ENCODE measurements at places on chromosomes 1 and 21.

DNA sequence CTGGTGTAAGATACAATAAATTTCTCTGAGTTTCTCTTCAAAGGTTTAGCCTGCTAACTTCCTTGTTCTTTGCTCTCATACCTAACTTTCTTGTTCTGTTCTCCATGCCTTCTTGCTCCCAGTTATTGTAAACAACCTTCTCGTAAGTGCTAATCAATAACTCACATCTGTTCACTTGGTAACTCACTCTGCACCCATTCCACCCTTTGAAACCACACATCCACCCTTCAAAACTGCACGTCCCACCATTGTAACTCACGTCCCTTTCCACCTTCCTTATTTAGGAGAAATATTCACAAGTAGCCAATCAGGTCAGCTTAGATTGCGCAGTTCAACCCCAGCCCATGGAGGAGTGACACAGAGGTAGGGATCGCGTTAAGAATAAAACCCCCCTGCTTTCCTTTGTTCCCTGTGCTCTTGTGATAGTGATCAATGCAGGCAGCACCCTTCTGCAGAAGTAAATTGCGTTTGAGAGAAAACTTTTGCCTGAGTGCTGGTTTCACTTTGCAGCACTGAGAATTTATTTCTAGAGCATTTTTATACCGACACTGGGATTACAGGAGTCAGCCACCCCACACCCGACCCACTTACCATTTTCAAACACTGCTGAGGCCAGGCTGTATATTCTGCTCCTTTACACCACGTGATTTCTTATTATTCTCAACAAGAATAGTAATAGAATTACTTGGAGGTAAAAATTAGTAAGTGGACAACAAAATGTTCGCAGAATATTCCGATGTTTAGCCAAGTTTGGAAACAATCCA is 789.2 kb upstream of the RGS18 start:
- peak; percentile 11 for DNase-seq

GRCh38 chr1:45299981-45300668 is 26.6 kb upstream of the HPDL start:
- peak; percentile 72 for DNase-seq

DNA sequence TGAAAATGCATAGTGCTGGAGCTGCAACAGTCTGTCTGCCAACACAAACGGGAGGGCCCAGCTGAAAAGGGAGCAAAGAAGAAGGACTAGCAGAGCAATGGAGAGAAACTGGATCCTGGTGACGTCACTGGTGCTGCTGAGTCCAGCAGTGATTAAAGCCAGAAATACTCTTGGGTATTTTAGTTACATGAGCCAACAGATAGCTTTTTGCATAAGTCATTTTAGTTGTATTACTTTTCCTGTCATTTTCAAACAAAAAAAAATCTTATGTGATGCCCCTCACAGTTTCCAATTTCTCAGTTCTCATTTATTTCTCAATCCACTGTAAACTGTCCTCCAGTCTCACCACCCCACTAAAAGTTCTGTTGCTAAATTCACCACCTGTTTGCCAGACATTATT is 38.7 kb upstream of the NEK7 start:
- peak; percentile 32 for DNase-seq

DNA sequence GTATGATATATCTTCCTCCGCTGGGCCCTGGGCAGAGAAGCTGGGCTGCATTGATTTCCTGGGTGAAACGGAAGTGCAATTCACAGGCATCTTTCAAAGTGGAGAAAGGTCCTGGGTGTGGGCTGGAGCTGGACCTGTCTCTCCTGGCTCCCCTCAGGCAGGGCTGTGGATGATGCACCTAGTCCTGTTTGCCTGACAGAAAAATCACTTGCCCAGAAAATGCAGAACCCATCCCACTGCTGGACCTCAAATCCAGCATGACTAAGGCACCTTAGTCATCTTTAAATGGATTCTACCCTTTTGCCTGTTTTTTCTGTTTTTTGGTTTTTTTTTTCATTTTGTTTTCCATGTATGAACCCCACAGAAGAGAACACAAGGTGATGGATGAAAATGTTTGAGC is 49.7 kb downstream of the MYSM1 start:
- peak; percentile 7 for DNase-seq

- DNase-seq, result no peak
Observed at GRCh38 chr1:33169290-33170055, 12.4 kb downstream of the TRIM62 start.

DNA sequence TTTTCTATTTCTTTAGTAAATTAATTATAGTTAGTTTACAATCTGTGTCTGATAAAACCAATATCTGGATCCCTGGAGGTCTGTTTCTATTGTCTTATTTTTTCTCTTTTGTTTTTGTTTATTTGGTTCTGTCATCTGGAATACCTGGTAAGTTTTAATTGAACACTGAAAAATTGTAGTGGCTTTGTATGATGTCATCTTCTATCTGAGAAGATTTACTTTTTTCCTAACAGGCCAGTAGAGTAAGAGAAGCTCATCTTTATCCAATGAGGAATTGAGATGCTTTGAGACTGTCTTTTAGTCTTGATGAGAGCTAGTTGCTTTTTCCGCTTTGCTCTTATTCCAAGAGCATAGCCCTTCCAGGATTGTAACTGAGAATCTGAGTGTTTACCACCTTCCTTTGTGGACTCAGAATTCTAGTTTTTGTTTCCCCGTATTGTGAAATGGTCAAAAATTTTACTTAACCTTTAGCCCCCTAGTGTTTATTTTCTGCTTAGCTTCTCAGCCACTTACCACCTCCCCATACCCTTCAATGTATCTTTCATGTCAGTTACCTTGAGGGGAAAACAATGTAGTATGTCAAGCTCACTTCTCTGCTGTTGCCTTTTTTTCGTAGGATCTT is 25.0 kb downstream of the PTGFRN start:
- DNase-seq, result no peak

GRCh38 chr1:45730075-45730779 is 20.2 kb downstream of the IPP start:
- DNase-seq, result no peak

- no peak for DNase-seq
Observed at GRCh38 chr1:8388732-8389562, 71.0 kb downstream of the SLC45A1 start.

DNA sequence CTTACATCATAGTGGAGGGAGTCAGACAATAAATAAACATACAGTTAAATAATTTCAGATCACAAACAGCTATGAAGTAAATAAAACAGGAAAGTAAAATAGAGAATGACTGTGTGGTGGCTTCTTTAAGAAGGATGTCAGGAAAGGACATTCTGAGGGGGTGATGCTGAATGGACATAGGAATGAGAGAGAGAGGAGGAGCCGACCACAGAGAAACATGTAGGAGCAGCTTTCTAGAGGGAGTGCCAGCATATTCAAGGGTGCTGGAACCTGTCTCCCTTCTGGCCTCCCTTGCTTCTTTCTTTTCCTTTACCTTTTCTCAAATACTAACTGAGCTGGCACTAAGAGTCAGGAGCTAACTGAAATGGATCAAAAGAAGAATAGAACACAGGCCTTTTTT is 20.5 kb upstream of the BCL10 start:
- DNase-seq, result peak; percentile 76

DNA sequence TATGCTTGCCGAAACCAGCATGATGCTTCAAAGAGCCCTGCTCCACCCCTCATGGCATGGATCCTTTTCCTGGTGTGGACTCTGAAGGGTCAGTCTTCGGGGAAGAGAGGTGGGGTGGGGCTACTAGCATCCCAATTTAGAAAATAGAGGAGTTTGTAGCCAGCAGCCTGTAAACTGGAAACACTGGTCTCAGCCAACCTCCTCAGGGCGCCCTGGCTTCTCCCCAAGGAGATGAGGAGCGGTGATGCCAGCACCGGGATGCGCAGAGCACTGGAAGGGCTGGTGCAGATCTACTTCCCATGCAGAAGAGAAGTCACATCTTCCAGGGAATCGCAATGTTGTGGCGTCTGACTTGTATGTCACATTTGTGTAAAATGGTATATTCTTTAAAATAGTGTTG is 6.4 kb upstream of the IKBKE start:
- no peak for DNase-seq

- no peak for DNase-seq
Observed at GRCh38 chr1:159352436-159352835, 50.3 kb downstream of the FCER1A start.

GRCh38 chr21:29938776-29939103 is 1.1 kb downstream of the GRIK1 start:
- DNase-seq, result no peak

- peak; percentile 10 for DNase-seq
Observed at GRCh38 chr1:201511941-201512539, 5.1 kb upstream of the CSRP1 start.

DNA sequence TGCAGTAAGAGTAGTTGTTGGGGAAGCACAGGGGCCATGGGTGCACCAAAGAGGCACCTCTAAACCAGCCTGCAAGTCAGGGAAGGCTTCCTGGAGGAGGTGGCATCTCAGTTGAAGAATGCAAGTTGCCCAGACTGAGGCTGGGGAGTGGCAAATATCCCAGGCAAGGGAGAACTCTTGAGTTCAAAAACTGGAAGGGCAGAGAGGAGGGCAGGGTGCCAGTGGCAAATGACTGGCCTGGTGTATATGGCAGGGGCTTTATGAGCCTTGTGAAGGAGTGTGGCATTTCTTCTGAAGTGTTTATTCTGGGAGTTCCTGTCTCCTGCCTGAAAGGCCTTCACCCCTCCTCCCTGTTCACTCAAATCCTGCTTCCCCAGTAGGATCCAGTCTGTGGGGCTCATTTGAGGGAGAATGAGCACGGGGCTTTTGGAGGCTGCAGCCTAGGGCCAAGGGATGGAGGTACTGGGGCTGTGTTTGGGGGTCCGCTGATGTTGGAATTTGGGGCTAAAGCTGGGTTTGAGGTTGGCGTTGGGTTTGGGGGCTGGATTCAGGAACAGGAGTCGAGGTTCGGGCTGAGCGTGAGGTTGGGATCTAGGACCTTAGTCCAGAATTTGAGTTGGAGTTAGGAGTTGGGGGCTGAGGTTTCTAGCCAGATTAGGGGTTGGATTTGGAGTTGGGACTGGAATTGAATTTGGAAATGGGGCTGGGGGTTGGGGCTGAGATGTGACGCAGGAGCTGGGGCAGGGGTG is at the start of gene TMEM125:
Gene TMEM125 (plus strand): TSS at position 357 of the 749 bp plus-strand sequence. CDS start 2,740 bp downstream, outside the sequence.
- no peak for DNase-seq

DNA sequence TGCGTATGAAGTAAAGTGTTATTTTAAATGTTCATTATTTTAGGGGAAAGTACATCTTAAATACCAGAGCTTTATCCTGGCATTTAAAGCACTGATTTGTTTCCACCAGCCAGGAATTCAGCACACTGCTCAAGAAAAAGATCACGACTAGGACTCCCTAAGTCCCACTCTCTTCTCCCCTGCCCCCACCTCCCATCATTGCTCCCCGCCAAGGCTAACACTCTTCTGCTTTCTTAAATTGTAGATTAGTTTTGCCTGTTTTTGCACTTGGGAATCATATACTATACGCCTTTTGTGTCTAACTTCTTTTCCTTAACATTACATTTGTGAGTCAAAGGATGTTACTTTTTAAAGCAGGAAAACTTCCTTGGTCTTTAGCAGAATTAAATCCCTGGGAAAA is 37.5 kb upstream of the C1orf105 start:
- no peak for DNase-seq

- DNase-seq, result no peak
Observed at GRCh38 chr1:110293601-110294104, 45.5 kb upstream of the RBM15 start.

- DNase-seq, result no peak
Observed at GRCh38 chr1:179202161-179202560, 27.3 kb downstream of the ABL2 start.

- DNase-seq, result no peak
Observed at GRCh38 chr1:12316331-12316730, 86.5 kb downstream of the VPS13D start.

- no peak for DNase-seq
Observed at GRCh38 chr1:43801203-43801602, 93.9 kb downstream of the ST3GAL3 start.

DNA sequence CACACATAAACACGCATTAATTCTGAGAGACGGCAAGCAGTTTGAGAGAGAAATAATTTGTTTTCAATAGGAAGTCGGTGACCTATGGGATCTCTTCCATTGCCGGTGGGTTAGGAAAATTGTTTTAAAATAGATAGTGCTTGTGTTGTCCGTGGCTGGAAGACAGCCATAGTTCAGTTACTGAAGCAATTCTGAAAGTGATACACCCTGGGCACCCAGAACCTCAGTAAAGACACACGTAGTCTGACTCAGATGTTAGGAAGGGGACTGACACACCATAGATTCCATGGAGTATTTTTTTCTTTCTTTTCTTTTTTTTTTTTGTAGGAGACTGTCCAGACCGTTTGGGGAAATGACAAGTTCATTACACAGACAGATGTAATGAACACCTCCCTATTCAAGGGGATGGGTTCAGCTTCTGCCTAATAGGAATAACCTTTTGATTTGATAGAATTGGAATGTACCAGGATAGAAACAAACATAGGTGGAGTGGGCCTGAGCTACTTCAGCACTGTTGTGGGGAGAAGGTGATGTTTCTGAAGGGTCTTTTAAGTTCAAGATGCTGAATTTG is 1.6 kb downstream of the C1orf21 start:
- DNase-seq, result peak; percentile 84

- no peak for DNase-seq
Observed at GRCh38 chr1:53554592-53555305, 95.5 kb downstream of the DMRTB1 start.

DNA sequence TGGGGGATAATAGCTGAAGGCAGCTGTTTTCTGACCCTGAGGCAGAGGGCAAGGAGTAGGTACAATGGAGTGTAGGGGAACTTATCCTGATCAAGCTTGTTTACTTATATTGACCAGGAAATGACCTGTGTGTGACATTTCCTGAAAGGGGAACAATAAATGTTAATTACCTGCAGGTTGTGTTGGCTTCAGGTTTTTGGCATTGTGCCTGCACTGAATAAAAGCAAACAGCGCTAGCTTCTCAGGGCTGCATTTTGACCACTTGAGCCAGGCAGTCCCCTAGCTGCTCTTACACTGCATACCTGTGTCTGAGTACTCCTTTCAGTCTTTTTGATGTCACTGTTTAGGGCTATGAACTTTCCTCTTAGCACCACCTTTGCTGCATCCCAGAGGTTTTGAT is 40.6 kb downstream of the DRAM2 start:
- peak; percentile 2 for DNase-seq

GRCh38 chr1:109802136-109802900 is 38.6 kb upstream of the EPS8L3 start:
- no peak for DNase-seq

DNA sequence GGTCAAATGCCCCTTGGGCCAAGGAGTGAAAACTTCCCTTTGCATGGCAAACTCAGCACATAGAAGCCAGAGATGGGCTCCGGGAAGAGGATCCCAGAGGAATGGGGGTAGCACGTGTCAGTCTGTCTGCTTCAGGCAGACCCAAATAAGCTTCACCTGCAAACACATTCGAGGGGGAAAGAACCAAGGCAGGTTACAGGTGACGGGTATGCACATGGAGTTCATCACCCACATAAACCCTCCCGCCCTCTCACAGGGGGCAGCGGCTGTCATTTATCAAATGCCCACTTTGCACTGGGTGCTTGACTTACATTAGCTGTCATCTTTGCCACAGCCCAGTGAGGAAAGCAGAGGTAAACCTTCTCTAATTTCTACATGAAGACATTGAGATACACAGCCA is 73.0 kb upstream of the TLR5 start:
- no peak for DNase-seq

DNA sequence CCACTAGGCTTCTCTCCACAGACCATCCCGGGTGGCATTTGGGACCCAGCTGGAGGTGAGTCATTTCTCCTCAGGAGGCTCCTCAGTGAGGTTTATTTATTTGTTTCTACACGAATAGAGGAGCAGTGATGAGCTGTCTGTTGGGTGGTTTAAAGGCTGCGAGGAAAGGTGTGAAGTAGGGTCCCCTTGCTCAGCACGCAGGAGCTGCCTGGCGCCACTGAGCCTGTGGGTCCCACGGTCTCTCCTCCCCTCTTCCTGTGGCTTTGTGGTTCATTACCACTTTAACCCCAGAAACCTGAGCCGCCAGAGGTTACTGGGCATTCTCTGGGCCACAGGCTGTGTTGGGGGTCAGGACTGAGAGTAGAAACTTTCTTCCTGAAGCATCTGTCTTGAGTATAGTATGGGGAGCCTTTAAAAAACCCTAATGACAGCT is 39.9 kb downstream of the IL6R start:
- DNase-seq, result peak; percentile 66
